Gastroesophageal sphincter (tissue), 4 donors: ENCODE measurements at places on chromosomes 5 and 9.

GRCh38 chr9:33151601-33152000 lies 15.5 kb downstream of the B4GALT1 start:
- no peak for ATAC-seq

DNA sequence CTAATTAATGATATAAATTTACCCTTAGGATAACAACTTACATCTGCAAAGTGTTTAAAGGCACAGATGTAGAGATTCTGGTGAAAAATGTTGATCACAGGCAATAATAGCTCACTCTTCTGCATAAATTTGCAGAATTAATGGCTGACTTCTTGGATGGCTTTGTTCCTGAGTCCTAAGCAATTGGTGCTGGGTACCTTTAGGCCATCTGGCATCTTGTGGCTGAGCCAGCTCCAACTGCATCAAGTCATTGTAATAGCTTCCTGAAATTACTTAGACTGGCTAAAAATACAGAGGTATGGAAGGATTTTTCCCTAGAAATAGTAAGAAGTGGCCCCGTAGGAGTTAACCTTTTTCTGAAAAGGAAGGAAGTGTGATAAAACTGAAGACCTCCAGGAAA lies 118.3 kb upstream of the MINAR2 start:
- ATAC-seq, result no peak

- no peak for ATAC-seq
Measured at GRCh38 chr5:158486566-158486965, 613.1 kb downstream of the EBF1 start.

DNA sequence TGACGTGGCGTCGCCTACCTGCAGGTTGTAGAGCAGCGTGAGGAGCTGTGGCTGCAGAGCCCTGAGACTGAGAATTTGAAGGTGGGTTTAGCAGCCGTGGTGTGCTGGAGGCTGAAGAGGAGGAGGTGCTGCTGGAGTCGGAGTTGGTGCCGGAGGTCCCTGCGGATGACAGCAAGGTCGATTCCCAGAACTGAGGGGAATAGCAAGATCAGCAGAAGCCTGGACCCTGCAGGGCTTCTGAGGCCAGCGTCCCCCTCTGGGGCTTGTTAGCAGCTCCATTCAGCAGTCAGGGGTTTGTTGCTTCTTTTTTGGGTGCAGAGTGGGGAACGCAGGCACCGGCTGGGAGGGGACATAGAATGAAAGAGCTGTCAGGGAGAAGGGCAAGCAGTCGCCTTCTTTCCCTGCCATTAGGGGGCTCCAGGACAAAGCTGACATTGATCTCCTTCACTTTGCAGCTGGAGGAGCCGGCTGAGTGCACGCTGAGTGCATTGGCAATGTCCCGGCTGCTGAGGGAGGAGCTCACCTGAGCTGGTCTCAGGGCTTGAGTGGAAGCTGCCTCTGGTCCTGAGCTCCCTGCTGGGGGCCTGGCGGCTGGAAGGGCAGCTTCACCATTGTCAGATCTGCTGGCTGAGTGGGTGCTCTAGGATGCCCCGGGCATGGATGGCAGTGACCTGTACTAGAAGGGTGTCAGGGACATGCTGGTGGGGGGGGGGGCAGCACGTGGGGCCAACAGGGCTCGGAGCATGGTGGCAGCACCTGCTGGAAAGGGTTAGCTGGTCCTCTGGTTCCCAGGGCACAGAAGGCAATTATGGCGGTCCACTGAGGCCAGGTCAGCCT lies 20.8 kb downstream of the OBP2B start:
- ATAC-seq, result no peak

GRCh38 chr5:130111746-130112145 lies 207.5 kb downstream of the CHSY3 start:
- no peak for ATAC-seq

GRCh38 chr9:1400983-1401382 lies 350.8 kb downstream of the DMRT2 start:
- no peak for ATAC-seq
